ENCODE measurements at places on chromosomes 5 and 9.

- DNase-seq, result no peak
Observed at GRCh38 chr5:152052470-152052869, 127.8 kb upstream of the GLRA1 start.

DNA sequence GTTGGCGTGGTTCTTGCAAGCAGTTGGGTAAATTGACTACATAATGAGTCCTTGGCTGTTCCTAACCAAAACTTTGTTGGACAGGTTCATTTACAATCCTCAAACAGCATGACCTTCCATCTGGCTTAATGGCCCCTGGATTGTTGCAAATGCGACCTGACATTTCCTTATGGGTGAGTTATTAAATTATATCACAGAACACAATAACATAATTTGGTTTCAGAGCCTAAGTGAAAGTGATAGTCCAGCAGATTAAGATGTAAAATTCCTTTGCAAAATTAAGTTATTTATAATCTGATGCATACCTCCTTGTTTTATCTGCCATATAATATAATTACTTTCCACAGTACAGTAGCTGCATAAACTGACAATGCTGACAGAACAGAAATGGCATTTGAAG, 224.4 kb downstream of the TUSC1 start:
- DNase-seq, result no peak

- DNase-seq, result no peak
Observed at GRCh38 chr9:136074706-136075105, 20.4 kb downstream of the NACC2 start.

GRCh38 chr5:14727928-14728458, 63.5 kb downstream of the OTULIN start:
- DNase-seq, result no peak

DNA sequence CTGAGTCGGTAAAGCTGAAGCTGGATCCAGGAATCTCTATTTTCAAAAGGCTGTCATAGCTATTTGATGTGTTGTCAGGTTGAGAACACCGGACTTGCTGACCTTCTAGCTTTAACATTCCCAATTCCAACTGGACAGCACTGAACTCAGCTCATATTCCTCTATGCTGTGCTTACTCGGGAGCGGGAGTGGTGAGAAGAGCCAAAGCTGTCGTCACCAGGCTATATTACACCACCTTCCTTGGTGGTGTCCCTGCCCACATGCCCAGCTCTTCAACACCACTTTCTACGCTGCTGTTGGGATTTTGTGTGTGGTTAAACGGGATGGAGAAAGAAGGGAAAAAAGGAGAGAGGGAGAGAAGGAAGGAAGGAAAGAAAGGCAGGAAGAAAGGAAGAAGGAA, 653.6 kb downstream of the RAB3C start:
- DNase-seq, result no peak

GRCh38 chr9:93039456-93039855, 19.0 kb upstream of the SUSD3 start:
- no peak for DNase-seq

DNA sequence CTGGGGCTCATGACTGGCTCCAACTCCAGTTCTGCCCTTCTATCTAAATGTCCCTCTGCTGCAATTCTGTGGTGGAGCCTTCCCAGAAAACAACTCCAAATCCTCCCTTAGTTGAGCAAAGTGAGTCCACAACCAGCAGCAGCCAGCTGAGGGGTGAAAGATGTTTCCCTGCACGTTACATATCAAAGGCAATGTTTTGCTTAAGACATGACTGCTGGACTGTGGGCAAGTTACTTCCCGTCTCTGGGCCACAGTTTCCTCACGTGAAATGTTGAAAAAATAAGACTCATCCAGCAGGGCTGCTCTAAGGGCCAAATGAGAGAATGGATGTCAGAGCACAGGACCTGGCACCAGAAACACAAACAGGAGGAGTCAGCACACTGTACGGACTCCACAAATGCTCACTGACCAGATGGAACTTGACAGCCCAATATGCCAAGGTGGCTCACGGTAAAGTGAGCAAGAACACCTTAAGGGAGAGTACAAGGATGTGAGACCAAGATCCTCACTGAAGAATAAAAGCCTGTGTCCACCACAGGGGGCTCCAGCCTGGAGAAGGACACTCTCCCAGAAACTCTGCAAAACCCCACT, 138.4 kb upstream of the ABCA1 start:
- DNase-seq, result no peak

DNA sequence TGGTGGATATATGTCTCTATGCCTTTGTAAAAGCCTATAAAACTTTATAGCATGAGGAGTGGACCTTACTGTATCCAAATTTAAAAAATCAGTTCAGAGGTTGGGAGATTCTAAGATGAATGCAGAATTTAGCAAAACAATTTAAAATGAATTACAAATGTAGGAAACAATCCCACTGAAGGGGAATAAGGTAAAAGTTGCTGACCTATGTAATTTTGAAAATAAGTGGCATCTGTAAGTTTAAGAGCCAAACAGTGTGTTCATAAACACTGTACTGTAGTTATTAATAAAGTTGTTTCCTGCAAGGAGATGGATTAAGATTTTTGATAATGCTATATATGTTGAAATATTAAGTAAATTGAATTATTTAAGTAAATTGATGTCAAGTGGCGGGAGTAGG, 4.6 kb downstream of the IFNW1 start:
- DNase-seq, result no peak

- peak; percentile 77 for DNase-seq
Observed at GRCh38 chr5:59893429-59894227, at the start of gene PDE4D. TSS of gene PDE4D (minus strand) at chr5:59893726.

DNA sequence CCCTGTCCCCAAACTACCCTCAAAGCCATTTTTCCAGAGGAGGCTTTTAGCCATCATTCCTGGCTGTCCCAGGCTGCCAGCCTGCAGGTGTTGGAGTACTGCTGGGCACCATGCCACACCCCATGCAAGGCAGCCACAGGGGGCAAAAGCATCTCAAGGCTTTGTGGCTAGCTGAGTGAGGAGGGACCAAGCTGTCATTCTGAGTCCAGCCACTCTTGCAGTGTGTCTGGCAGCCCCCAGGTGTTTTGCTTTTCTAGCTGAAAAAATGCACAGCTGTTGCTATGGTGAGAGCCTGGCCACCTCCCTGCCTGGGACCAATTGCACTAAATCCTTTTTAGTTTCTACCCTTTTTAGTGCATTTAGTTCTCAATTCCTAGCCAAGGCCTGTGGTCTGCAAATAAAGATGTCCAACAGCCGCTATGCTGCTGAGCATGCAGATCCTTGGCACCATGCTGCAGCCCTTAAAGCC, 50.4 kb upstream of the PTGS1 start:
- DNase-seq, result no peak

- DNase-seq, result no peak
Observed at GRCh38 chr9:37030611-37030939, 3.5 kb downstream of the PAX5 start.

- DNase-seq, result peak; percentile 23
Observed at GRCh38 chr9:89309608-89310474, 1.2 kb upstream of the CKS2 start.

GRCh38 chr9:131784748-131785501, 45.0 kb upstream of the RAPGEF1 start:
- DNase-seq, result no peak
